ENCODE measurements at places on chromosomes 5 and 9.

GRCh38 chr9:130498918-130499698, 54.3 kb downstream of the ASS1 start:
- no peak for DNase-seq

DNA sequence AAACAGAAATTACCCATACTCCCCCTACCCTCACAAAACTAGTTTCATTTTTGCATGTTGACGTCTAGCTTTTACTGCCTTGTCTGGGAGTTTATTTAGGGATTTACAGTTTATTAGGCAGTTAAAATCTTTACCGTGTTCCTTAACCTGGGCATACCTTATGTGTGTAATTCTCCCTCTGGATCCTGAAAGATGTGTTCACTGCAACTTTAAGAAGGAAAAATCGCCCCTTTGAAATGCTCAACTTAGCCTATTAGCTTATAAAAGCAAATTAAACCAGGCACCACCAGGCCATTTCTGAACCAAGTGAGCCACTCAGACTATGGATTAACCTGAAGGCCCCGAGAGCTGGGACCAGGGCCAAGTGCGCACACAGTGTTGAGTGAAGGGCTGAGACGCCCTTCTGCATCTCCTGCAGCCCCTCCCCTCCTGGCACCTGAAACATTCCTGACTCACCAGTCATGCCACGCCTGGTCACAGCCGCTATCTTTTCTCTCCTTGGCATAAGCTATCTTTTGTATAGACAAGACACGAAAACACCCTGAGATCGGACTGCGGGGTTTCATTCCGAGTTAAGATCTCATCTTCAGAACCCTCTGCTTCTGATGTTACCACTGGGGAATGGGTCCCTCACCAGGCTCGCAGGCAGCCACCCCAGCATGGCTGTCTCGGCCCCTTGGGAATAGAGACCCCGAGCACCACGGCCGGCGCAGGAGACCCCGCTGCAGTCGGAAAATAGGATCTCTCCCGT, 111.9 kb downstream of the ROR2 start:
- DNase-seq: no peak

DNA sequence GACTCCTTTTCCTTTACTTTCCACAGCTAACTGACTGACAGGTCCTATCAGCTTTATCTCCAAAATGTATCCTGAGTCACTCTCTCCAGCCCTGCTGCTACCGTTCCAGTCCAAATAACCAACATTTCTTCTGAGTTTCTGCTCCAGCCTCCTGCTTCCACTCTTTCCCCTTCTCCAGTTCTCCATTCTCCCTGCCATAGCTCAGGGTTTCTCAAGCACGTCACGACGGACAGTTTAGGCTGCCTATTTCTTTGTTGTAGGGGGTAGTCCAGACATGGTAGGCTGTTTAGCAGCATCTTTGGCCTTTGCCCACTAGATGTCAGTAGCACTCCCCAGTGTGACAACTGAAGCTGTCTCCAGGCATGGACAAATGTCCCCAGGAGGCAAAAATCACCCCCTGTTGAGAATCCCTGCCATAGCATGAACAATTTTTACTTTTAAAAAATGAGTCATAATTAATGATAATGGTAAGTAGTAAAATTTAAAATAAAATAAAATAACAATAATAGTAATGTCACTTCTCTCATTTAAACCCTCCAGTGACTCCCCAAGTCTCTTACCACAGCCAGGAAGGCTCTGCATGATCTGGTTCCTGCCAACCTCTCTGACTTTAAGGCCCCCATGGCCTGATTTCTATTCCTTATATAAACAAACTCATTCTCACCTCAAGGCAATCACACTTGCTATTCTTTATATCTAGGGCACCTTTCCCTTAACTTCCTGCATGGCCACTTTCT, 105.4 kb upstream of the FER start:
- peak; percentile 38 for DNase-seq

- no peak for DNase-seq
Measured at GRCh38 chr5:68804343-68804742, 289.5 kb upstream of the SLC30A5 start.

- no peak for DNase-seq
Measured at GRCh38 chr5:39755986-39756385, 331.2 kb upstream of the DAB2 start.

GRCh38 chr9:136570916-136571315, 25.1 kb upstream of the NOTCH1 start:
- DNase-seq: no peak

Data from left renal cortex interstitium (tissue), 4 donors.